ENCODE measurements at places on chromosomes 5 and 9.
A peak's percentile ranks its signal among the peaks of the same experiment; 100 is the strongest.

DNA sequence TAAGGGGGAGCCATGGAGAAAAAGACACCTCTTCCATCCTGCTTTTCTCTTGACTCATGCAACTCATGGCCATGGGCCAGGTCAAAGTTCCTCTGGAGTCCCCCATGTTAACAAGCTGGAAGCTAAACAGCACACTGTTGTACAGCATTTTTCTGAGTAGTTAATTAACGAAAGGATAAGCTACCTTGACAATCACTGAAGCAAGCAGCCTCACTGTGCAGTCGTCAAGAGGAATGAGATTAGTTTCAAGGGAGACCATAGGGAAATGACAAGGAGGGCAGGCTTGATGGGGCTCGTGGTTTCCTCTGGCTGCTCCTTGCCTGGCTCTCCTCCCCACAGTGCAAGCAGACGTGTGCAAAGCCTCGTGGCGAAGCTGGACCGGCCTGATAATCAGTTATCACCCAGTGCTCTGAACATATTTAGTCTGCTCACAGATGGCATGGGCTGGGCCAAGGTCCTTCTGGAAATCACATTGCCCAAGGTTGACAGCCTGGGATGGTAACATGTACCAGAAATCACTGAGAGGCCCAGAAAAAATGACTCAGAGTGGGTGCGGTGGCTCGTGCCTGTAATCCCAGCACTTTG, 209.5 kb downstream of the SLIT3 start:
- DNase-seq: peak; percentile 87

- DNase-seq: no peak
Measured at GRCh38 chr9:137985637-137986071, 108.1 kb downstream of the CACNA1B start.

DNA sequence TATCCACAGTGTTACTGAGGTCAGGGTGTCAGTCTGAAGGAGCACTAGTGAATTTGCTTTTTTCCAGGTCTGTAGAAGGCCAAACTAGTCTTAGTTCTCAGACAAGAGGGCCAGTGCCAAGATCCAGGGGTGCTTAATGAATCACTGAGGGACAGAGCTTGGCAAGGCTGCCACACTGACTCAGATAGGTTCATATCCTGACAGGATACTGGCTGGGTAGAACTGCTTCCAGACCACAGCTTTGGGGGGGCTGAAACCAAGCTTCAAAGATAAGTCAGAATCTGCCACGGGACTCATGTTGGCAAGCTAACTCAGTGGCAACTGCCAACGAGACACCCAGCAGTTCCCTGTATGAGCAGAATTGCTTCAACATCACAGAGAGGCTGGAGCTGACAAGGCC, 1125.4 kb downstream of the EFNA5 start:
- DNase-seq: peak; percentile 41

DNA sequence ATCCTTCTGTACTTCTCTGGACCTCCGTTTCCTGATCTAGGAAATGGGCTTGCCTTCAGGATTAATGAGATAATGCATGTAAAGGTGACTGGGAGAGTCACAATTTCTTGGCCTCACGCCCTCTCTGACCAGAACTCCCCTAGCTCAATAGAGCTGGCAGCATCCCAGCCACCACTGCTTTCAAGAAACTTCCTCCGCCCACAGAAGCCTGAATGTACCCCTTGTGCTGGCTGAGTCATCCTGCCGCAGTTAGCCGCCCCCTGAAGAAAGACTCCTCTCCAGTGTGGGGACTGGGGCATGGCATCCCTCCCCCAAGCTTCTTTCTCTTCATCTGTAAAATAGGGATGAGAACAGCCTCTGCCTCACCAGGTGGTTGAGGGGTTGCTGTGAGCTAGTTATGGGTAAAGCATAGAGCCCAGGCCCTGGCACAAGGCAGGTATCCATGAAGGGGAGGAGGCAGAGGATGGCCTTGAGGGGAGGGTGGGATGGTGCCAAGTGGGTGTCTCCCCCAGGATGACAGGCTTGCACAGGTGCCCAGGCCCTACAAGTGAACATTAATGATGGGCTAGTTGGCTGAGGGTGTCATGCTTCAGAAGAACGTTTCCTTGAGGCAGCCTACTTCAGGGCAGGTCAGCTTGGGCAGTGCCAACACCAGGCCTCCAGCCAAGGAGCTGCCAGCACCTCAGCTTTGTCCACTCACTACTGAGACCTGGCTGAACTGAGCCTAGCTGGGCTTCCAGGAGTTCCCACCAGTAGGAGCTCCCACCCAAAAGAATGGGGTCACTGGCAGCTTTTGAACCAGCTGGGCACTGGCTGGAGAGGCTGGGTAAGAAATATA, 3.4 kb downstream of the PDLIM4 start:
- DNase-seq: peak; percentile 96

DNA sequence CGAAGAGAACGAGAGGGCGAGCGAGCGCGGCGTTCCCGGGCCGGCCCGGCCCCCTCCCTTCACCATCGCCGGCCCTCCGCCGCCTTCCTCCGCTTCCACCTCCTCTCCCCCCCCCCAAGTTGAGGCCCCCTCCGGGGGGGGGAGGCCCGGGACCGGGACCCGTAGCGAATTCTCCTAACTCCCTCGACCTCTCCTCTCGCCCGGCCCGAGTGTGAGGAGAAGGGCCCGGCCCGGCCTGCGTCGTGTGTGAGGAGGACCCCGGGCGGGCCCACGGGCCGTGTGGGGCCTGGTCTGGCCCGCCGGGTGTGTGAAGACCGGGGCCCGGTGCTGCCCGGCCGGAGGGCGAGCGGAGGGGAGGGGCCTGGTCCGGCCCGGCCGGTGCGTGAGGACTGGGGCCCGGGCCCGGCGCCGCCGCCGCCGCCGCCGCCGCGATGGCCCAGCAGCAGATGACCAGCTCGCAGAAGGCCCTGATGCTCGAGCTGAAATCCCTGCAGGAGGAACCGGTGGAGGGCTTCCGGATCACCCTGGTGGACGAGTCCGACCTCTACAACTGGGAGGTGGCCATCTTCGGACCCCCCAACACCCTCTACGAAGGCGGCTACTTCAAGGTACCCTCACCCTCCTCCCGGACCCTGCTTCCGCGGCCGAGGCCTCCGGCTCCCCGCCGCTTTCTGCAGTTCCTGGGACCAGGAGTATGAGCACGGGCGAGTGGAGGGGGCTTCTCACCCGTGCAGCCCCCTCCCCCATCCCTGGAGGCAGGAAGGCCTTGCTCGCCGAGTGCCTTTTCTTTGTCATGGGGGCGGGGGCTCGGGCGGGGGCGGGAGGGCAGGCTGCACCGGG, 587 bp downstream of the UBE2R2 start:
- DNase-seq: peak; percentile 29

GRCh38 chr5:155027993-155028629, 14.6 kb downstream of the KIF4B start:
- DNase-seq: no peak

GRCh38 chr5:146912874-146913273, 34.3 kb upstream of the PPP2R2B start:
- DNase-seq: no peak

GRCh38 chr5:159409801-159410200, 79.5 kb upstream of the IL12B start:
- no peak for DNase-seq

DNA sequence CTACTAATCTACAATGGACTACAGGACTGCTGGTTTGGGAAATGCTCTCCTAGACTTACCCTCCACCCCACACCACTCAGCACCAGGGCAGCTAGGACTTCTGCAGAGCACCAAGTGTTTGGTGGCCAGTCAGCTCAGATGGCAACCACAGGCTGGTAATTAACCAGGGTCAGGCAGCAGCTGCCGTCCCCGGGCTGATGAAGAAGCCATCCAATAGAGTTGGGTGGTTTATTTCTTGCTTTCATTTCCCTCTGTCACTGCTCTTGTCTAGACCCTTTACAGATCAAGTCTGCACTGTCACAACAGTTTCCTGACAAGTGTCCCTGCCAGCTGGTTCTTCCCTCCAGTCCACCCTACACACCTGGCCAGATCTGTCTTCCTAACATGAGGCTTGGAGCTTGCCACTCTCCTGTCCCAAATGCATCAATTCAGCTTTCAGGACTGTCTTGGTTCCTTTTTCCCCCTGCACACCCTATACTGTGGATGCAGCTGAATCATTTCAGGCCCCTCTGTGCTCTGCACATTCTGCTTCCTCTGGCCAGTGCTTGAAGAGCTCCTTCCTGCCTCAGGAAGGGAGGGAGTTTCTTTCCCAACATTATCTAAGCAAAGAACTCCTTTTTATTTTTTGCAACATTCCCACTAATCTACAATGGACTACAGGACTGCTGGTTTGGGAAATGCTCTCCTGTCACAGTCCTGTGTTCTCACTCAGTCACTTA, 30.2 kb upstream of the HSPA9 start:
- DNase-seq: no peak

- DNase-seq: no peak
Measured at GRCh38 chr9:86860006-86860405, 87.3 kb downstream of the GAS1 start.

- DNase-seq: peak; percentile 31
Measured at GRCh38 chr9:36928670-36929349, 105.3 kb downstream of the PAX5 start.

DNA sequence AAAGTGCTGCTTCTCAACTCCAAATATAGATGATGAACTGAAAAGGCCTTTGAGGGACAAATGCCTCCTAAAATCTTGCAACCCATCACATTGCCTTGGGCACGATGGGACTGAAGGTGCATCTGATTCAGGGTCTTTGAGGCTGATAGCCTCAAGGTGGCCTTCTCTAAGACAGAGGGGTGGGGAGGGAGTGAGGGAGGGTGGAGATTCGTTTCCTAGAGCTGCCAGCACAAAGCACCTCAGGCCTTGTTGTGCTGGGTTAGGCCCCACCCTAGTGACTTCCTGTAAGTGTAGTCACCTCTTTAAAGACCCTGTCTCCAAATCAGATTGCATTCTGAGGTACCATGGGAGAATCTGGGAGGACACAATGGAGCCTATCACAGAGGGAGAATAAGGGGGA, 57.1 kb downstream of the BARX1 start:
- DNase-seq: no peak

- DNase-seq: no peak
Measured at GRCh38 chr9:116641292-116642059, 45.6 kb upstream of the TRIM32 start.

DNA sequence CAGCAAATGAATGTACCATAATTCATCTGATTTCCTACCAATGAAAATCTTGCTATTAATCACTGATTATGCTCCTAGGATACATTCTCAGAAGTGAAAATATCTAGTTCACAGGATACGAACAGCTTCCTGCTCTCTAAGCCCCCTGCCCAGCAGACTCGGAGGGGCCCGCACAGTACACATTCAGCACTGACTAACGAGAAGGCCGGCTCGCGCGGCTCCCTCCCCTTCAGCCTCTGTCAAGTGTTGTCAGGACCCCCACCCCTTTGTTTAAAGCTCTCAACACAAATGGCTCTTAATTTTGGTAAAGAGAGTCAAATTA, 82.0 kb downstream of the PRRT1B start:
- no peak for DNase-seq

- DNase-seq: no peak
Measured at GRCh38 chr5:1217596-1218206, 7.5 kb upstream of the SLC6A18 start.

GRCh38 chr9:14616188-14616982, 76.8 kb downstream of the ZDHHC21 start:
- peak; percentile 17 for DNase-seq

All from RCC 7860 (cell line).